CD14-positive monocyte (primary cell): ENCODE measurements at places on chromosomes 1 and 21. TPM values are rescaled to one million over a fixed set of nuclear protein-coding genes. Genes with fewer than 3 reads are reported as not detected.

DNA sequence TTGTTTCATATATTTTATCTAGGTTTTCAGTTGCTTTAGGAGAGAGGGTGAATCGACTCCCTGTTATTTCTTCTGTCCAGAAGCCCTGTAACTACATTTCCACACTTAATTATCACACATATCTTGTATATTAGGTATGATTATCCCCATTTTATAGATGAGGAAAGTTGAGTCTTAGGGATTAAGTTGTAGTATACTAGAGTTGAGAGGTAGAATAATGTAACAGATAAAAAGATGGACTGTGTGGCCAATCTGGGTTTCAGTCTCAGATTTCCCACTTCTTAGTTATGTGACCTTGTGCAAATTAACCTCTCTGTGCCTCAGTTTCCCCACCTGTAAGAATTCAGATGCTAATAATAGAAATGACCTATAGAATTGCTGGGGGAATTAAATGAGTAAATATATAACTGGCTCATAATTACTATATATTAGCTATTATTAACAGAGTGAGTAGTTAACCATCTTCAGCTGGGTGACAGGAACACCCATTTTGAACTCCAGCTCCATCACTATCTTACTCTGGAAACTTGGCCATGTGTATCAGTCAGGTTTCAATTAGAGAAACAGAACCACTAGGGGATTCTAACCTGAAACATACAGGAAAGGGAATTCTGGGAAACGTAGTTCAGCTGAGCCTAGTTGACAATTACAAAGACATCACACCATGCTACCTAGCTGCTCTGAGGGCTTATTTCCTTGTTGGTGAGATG lies 20.4 kb upstream of the FOXO6 start:
- no peak overlapping the region for H3K4me3 ChIP-seq
- no peaks in the 10 kb centered on the region for H3K4me1 ChIP-seq
- no peaks in the 10 kb centered on the region for H3K36me3 ChIP-seq

- peaks cover 8% of the 10 kb centered on the region for H3K27me3 ChIP-seq
- H3K4me1 ChIP-seq, result no peaks in the 10 kb centered on the region
- no peak overlapping the region for H3K4me3 ChIP-seq
- no peak for DNase-seq
Observed at GRCh38 chr1:196877964-196878363, 9.9 kb upstream of the CFHR4 start.

DNA sequence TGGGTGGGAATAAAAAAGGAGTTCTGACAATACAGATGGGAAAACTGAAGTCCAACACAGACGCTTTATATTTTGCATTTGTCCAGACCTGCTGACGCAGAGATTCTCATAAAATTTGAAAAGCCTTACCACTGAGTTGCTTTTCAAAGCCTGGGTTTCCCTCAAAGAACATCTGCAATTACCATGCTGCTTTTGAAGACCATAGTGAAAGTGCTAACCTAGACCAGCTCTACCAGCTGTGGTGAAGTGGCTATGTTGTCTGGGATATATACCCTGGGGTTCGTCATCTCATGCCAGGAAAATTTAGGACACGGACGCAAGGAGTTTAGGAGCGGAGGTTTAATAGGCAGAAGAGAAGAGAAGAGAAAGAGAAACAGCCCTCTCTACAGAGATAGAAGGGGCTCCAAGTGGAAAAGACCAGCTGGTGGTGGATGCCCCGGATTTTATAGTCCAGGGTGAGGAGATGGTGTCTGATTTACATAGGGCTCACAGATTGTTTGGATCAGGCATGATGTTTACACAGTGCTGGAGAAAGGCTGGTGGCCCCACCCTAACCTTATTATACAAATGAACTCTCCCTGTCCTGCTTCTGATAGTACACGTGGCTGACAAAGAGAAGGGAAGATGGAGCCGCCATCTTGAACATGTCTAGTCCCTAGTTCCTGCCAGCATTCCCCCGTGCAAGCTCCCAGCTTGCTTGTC lies 73.8 kb downstream of the AK4 start:
- H3K4me3 ChIP-seq, result no peak overlapping the region
- H3K4me1 ChIP-seq, result no peaks in the 10 kb centered on the region
- no peak for DNase-seq

- DNase-seq, result no peak
- no peaks in the 10 kb centered on the region for H3K4me1 ChIP-seq
- H3K27me3 ChIP-seq, result no peaks in the 10 kb centered on the region
- H3K36me3 ChIP-seq, result no peaks in the 10 kb centered on the region
- H3K27ac ChIP-seq, result no peak overlapping the region
Observed at GRCh38 chr1:19938472-19938871, 15.1 kb upstream of the PLA2G2E start.

DNA sequence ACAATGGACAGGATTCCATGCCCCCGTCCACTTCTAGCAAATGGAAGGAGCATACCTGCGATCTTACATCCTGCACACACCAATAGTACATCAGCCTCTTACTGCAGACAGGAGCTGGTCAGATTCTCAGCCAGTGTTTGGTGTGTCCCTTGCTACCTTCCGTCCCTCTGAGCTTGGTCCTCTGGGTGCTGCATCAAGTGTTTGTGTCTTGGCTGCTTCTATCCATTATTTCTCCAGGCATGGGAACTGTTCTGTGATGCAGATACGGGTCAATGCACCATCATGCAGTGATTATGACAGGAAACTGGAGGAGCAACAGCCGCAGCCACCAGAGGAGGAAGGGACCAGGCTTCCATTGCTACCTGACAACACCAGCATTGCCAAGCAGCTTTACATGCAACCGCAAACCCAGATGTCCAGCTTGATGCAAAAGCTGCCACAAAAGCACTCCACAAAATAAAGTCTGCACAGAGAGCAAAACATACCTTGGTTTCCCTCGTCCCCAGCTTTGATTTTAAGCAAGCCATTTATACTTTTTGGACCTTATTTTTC lies 21.9 kb upstream of the OVAAL start:
- no peak for DNase-seq
- no peak overlapping the region for H3K27ac ChIP-seq
- H3K4me3 ChIP-seq, result no peak overlapping the region
- no peaks in the 10 kb centered on the region for H3K27me3 ChIP-seq
- H3K4me1 ChIP-seq, result no peaks in the 10 kb centered on the region

DNA sequence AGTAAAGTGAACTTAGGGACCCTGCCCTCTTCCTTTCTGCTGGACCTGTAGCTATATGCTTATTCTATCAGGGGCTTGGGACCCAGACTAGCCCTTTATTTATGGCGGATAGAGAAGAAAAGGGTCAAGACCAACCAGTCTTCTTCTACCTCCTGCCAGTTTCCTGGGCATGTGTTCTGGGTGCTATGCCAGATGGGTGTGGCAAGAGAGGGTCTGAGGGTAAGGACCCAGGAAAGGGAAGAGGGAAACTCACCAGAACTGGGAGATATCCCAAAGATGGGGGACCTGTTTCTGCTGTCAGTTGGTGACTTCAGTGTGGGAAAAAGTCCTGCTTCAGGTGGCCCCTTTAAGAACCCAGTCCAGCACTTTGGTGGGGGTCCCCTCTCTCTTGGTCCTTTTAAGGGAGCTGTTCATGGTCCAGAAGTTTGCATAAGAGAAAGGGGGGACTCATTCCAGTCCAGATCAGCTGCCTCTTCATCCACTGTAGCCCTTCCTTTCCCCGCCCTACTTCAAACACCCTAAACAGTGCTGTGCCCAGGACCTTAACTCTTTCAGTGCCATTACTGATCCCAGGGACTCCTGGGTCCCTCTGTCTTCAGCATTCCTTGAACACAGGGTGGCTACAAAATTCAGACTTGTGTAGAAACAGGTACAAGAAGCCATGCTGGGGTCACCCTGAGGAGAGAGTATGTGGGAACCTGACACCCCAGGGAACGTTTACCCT lies 18.4 kb downstream of the SSR2 start:
- no peak for DNase-seq
- no peak overlapping the region for H3K4me3 ChIP-seq
- peaks cover 8% of the 10 kb centered on the region for H3K36me3 ChIP-seq
- no peak overlapping the region for H3K27ac ChIP-seq

DNA sequence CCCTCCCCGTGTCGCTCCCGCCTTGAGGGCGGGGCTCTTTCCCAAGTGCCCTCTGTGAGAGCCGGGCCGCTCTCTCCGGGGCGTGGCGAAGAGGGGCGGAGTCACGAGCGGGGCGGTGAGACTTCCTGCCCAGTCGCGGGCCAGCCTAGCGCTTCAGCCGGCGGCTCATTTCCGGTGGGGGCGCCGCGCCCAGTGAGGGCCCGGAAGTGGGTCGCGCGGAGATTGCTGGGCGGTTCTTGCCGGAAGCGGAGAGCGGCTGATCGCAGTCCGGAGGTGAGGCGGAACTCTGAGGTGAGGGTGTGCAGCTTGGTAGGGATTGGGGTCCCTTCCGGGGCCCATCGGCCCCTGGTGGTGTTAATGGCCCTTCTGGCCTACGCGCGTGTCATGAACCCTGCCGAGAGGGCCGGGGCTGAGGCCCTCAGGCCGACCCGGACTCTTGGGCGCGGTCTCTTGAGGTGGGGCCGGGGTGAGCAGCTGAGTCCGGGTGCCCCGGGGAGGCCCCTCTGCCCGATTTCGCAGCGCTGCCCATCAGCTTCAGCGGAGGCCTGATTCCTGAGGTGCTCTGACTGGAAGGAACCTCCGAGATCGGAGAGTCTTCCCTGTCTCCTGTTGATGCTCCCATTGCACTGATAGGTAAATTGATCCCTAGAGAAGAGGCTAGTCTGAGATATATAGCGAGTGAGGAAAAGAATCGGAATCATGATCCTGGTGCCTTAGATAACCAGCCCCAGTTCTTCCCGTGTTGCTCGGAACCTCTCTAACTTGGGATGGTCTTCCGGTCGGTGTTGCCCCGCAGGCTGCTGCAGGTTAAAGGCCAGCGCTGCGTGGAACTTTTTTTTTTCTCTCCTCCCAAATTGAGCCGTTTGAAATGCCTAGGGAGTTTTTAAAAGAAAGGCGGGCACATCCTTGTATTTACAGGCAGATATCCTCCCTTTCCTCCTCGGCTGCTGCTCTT lies at the start of gene CAP1:
Gene CAP1 (plus strand): TSS at position 219 of the 955 bp plus-strand sequence. CDS start 18,618 bp downstream, outside the sequence.
- peak within 1 kb of the TSS; percentile 89 for H3K4me3 ChIP-seq
- peak within 1 kb of the TSS; percentile 99 for H3K27ac ChIP-seq
- peaks cover 85% of the 10 kb centered on the region for H3K4me1 ChIP-seq
- no peaks in the 10 kb centered on the region for H3K27me3 ChIP-seq
- H3K36me3 ChIP-seq, result peaks cover 3% of the 10 kb centered on the region

DNA sequence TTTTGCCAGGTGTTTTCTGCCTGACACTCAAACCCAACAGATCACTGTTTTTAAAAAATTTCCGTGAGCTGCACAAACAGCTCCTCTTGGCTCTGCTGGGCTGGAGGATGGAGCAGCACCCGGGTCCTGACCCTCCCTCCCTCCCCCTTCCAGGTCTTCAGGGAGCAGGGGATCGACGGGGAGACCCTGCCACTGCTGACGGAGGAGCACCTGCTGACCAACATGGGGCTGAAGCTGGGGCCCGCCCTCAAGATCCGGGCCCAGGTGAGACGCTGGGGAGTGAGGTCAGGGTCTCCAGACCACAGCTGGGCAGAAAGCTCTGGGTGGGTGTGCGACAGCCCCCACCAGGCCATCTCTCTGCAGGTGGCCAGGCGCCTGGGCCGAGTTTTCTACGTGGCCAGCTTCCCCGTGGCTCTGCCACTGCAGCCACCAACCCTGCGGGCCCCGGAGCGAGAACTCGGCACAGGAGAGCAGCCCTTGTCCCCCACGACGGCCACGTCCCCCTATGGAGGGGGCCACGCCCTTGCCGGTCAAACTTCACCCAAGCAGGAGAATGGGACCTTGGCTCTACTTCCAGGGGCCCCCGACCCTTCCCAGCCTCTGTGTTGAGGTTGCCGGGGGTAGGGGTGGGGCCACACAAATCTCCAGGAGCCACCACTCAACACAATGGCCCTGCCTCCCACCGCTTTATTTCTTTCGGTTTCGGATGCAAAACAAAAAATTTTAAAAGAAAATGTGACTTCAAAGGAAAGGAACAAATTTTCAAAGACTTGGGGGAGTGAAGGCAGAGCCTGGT lies 15.3 kb downstream of the NOC2L start:
- peaks cover 44% of the 10 kb centered on the region for H3K36me3 ChIP-seq
- DNase-seq, result no peak
- no peak overlapping the region for H3K27ac ChIP-seq
- H3K4me3 ChIP-seq, result no peak overlapping the region
- peaks cover 30% of the 10 kb centered on the region for H3K4me1 ChIP-seq
- peaks cover 42% of the 10 kb centered on the region for H3K27me3 ChIP-seq

GRCh38 chr1:27380766-27381733 lies 2.1 kb downstream of the CD164L2 start:
- peaks cover 5% of the 10 kb centered on the region for H3K27me3 ChIP-seq
- no peak for DNase-seq
- H3K4me3 ChIP-seq, result no peak overlapping the region
- H3K27ac ChIP-seq, result no peak overlapping the region
- H3K36me3 ChIP-seq, result no peaks in the 10 kb centered on the region
- H3K4me1 ChIP-seq, result peaks cover 6% of the 10 kb centered on the region

DNA sequence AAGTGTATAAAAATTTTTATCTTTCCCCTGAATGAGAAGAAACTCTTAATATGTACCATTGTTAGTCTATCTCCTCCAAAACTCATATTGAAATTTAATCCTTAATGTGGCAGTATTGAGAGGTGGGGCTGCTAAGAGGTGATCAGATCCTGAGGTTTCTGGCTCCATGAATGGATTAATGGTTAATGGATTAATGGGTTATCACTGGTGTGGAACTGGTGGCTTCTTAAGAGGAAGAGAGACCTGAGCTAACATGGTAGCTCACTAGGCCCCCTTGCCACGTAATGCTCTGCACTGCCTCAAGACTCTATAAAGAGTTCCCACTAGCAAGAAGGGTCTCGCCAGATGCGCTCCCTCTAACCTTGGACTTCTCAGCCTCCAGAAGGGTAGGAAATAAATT lies 70.6 kb upstream of the ZBTB18 start:
- no peak for DNase-seq
- H3K36me3 ChIP-seq, result no peaks in the 10 kb centered on the region
- H3K4me1 ChIP-seq, result no peaks in the 10 kb centered on the region
- H3K27ac ChIP-seq, result no peak overlapping the region
- no peak overlapping the region for H3K4me3 ChIP-seq

Gene LORICRIN
- not detected for polyA plus RNA-seq

GRCh38 chr1:94433866-94434265 lies 15.7 kb downstream of the ABCD3 start:
- no peak overlapping the region for H3K27ac ChIP-seq
- H3K27me3 ChIP-seq, result no peaks in the 10 kb centered on the region
- H3K4me3 ChIP-seq, result no peak overlapping the region
- no peak for DNase-seq

GRCh38 chr1:165481820-165482532 lies 37.0 kb upstream of the RXRG start:
- H3K27ac ChIP-seq, result no peak overlapping the region
- H3K36me3 ChIP-seq, result no peaks in the 10 kb centered on the region
- H3K4me1 ChIP-seq, result no peaks in the 10 kb centered on the region
- H3K4me3 ChIP-seq, result no peak overlapping the region
- H3K27me3 ChIP-seq, result no peaks in the 10 kb centered on the region

- H3K27me3 ChIP-seq, result no peaks in the 10 kb centered on the region
- H3K4me1 ChIP-seq, result no peaks in the 10 kb centered on the region
- H3K27ac ChIP-seq, result no peak overlapping the region
- no peak overlapping the region for H3K4me3 ChIP-seq
- DNase-seq, result no peak
Observed at GRCh38 chr1:83910461-83910860, 88.5 kb downstream of the TTLL7 start.

Gene FNDC5
- not detected in 2 replicates for polyA plus RNA-seq

Gene HOOK1
- not detected in 2 replicates for polyA plus RNA-seq

Gene LAD1
- polyA plus RNA-seq, result not detected in 2 replicates

Gene VCAM1
- polyA plus RNA-seq, result not detected

Gene EPHA8
- polyA plus RNA-seq, result not detected

- H3K4me1 ChIP-seq, result peaks cover 11% of the 10 kb centered on the region
- H3K27ac ChIP-seq, result no peak overlapping the region
- DNase-seq, result no peak
- no peak overlapping the region for H3K4me3 ChIP-seq
- no peaks in the 10 kb centered on the region for H3K27me3 ChIP-seq
Observed at GRCh38 chr1:33442141-33442540, 11.2 kb upstream of the PHC2 start.

GRCh38 chr1:239587066-239587465 lies 200.7 kb downstream of the CHRM3 start:
- no peak overlapping the region for H3K4me3 ChIP-seq
- no peaks in the 10 kb centered on the region for H3K4me1 ChIP-seq
- DNase-seq, result no peak
- no peak overlapping the region for H3K27ac ChIP-seq
